ENCODE measurements at places on chromosomes 5 and 9.

GRCh38 chr9:91192381-91193086, 169.2 kb downstream of the AUH start:
- no peak for DNase-seq

DNA sequence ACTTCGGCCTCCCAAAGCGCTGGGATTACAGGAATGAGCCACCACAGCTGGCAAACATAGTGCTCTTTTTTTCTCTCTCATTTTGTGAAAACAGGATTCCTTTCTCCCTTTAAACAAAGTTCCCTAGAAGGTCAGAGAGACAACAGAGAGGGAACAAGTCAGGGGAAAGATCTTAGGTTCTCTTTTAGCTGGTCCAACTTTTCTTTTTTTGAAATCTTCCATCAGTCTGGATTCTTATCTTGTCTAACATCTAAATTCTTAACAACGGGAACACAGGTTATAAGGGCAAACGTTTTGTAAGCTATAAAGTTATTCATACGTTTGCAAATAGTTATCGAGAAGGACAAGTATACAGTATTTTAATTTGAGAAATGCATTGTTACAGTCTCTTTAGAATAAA, 224.1 kb upstream of the TBCA start:
- DNase-seq: no peak

- DNase-seq: no peak
Measured at GRCh38 chr5:60993875-60994571, 49.0 kb downstream of the NDUFAF2 start.

DNA sequence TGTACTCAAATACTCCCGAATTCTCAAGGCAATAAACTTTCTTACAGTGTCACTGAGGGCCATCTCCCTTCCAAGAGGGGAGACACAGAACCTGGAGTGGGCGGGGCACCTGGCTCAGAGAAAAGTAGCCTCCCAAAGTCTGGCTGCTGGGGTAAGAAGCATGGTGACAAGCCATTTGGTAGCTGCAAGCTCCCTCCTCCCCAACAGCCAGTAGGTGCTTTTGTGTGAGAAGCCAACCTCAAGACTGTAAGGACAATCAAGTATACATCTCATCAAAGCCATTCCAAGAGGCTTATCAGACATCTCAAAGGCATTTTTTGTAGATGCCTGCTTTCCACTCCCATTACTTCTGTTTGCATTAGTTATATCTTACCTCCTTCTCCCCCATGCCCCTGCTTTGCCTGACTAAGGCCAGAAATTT, 1.4 kb downstream of the DAB2 start:
- DNase-seq: no peak

- no peak for DNase-seq
Measured at GRCh38 chr5:83400241-83400640, 71.3 kb upstream of the VCAN start.

GRCh38 chr9:113649054-113649453, 185.5 kb downstream of the RGS3 start:
- DNase-seq: no peak

DNA sequence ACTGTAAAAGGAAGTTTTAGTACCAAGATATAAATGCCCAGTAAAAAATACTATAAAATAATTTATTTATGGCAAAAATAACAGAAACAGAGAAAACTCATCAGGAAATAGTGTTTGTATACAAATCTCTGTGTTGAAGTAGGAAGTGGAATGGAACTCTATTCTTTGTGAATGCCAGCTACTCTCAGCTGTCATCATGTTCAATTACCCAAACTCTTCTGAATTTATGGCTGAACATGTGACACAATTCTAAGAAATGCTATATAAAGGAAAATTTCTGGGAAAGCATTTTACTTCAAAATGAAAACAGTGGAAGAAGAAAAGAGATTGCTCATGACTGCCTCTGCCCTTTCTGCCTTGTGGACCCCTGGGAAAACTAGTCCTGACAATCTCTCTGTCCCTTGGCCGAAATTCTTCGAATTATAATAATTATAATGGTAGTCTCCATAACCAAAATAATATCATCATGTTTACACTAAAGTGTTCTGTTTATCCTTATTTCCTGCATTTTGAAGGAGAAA, 522.3 kb upstream of the ST8SIA4 start:
- no peak for DNase-seq

All from cortex of kidney (tissue), 1 donor.